ENCODE measurements at places on chromosomes 16 and 17.
A peak's percentile ranks its signal among the peaks of the same experiment; 100 is the strongest.

DNA sequence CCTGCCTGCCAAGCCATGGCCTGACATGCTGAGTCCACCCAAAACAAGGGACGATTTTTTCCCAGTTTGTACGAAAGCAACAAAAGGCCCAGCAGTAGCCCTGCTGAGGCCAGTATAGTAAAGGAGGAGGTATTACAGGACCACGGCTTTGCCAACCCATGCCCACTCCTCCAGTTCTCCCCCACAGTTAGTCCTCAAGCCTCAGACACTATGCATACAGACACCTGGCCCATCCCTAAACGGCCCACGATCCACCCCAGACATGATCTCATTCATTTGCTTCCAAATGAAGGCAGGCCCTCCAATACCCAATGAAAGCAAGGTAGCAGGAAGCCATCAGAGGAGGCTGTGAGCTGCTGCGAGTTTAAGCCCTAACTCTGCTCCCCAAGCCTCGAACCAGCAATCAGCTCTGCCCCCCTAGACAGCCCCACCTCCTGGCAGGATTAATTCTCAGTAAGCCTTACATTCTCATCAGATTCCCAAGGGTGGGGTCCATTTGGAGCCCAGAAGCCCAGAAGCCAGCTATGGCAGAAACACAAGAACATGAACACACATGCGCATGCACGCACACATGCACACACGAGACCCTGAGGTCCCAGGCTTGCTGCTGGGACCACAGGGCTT, 4.9 kb downstream of the HDAC5 start:
- DNase-seq, result no peak

DNA sequence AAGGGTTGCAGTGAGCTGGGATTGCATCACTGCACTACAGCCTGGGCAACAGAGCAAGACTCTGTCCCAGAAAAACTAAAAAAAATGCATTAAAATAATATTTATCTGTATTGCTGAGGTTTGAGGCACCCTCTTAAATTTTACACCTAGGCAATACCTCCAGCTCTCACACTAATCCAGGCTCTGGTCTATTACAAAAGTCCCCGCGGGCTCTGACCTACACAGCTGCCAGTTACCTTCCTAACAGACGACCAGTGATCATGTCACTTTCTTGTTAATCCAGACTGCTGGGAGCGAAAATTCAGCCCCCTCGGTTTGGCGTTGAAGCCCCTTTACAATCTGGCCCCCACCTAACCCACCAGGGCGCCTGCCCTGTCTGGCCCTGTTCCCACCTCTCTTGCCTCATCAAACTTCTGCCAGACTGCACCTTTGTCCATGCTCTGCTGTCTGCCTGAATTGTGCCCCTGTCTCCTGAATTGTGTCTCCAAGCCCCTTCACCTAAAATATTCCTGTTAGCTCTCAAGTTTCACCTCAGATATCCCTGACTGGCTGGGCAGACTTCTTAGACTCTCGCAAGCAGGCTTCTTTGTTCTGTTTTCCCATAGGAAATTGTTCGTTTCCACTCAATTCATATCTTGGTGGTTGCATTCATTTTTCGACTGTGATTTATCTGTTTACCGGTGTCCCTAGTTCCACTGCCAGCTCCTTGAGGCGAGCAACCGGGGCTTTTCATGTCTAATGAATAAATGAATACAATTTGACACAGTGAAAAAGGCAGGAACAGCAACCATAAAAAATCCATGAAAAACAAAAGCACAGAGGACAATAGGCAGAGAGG, 65.9 kb downstream of the PITPNC1 start:
- no peak for DNase-seq

DNA sequence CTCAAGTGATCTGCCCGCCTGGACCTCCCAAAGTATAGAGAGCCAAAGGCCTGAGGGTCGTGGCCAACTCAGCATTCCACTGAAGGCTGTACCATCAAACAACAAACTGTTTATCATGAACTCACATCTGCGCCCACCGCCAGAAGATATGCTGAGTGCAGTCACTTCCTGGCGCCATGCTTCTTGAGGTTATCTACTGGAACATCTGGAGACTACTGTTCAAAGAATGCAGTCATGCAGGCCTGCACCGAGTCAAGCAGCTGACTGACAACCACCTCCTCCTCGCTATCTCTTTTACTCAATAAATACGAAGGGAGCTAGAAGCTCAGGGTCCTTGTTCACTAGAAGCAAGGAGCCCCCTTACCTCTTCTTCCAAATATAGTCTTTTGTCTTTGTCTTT, 473.9 kb upstream of the EEF2KMT start:
- no peak for DNase-seq

- no peak for DNase-seq
Observed at GRCh38 chr17:30477774-30478115, 537 bp downstream of the GOSR1 start.

DNA sequence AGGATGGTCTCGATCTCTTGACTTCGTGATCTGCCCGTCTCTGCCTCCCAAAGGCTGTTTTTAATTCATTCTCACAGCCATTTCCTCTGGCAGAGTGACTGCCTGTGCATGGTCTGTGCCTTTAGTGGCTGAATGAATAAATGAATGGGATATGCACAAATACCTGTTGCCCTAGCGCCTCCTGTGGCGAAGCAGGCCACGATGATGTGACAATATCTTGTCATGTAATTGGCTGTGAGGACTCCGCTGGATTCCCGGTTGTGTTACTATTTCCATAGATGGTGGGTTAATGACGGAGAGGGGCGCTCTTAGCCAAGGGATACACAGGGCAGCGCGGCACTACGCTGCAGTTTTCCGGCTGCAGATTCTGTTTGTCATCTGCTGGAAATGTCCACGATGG, 26.8 kb upstream of the ENDOV start:
- no peak for DNase-seq

DNA sequence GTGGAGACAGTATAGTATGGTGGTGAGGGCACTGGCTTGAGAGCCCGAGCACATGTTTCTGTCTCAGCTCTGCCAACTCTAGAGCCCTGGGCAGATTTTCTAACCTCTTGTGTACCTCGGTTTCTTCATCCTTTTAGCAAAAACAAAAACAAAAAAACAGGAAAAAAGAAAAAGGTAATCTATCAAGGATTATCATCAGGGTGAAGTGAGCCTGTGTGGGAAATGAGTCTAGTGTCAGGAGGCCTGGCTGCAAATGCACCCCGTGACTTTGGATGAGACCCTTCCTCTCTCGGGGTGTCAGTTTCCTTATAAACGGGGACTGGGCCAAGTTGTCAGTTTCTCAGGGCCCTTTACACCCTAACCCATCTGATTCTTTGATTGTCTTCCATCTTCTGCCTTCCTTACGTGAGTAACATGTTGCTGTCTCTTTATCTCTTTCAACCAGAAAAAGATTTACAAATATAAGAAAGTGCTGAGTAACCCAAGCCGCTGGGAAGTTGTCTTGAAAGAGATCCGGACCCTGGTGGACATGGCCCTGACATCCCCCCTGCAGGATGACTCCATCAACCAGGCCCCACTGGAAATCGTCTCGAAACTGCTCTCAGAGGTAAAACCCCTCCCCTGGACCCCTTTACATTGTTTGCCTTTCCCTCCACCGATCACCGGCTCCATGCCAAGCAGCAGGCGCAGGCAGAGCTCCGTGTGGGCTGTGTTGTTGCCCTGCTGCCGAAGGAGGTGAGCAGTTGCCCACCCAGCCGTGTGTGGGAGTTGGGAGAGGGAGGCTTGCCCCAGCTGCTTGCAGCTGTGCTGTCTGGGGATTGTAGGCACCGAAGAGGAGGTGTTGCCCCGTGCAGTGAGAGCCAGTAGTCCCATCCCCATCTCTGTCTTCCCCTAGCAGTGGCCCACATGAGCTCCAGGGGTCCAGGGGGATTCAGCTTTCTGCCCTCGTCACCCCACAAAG, 127.1 kb upstream of the PLCG2 start:
- no peak for DNase-seq

- peak; percentile 40 for DNase-seq
Observed at GRCh38 chr16:30901201-30902028, 5.0 kb downstream of the CTF1 start.

GRCh38 chr17:74424657-74425056, 7.2 kb upstream of the GPRC5C start:
- DNase-seq, result no peak

GRCh38 chr16:19666477-19666876, 51.5 kb downstream of the KNOP1 start:
- no peak for DNase-seq

GRCh38 chr17:65975878-65976277, 216.1 kb downstream of the CEP112 start:
- peak; percentile 88 for DNase-seq

DNA sequence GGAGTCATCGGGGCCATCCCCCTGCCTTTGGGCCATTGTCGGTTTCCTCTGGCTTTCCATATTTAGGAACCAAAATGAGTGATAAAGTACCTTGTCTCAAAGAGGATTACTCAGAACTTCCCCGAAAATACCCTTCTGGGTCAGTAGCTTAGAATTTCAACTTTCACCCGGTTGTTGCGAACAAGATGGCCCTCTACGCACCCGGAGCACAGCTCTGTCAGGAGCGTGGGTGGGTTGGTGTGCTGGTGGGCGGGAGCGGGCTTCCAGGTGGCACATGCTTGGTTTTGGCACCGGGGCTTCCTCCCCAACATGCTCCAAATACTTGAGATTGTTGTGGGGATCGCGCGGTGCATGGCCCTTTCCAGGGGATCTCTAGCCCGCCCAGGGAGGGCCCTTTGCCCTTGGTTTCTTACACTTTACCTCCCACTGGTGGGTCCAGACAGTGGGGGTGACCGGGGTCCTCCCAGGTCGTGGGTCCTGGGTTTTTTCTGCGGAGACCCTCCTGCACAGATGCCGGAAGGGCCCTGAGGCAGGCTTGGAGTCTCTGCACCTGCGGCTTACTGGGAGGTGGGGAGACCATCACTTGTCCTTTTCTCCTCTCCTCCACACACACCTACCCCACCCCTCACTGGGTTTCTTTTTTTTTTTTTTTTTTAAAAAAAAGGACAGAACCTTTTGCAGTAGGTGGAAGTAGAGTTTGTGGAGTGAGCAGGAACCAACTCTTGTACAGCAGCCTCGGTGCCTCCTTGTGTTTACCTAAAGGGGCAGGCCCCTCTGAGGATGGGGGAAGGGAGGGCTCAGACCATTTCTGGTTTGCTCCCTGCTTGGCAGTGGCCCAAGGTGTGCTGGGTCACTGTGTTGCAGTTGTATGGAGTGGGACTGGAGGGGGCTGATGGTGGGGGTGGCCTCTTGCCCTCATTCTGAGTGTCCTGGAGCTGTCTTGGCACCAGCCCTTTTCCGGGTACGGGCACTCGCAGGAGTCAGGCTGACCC, 142.1 kb downstream of the SEC14L1 start:
- no peak for DNase-seq

DNA sequence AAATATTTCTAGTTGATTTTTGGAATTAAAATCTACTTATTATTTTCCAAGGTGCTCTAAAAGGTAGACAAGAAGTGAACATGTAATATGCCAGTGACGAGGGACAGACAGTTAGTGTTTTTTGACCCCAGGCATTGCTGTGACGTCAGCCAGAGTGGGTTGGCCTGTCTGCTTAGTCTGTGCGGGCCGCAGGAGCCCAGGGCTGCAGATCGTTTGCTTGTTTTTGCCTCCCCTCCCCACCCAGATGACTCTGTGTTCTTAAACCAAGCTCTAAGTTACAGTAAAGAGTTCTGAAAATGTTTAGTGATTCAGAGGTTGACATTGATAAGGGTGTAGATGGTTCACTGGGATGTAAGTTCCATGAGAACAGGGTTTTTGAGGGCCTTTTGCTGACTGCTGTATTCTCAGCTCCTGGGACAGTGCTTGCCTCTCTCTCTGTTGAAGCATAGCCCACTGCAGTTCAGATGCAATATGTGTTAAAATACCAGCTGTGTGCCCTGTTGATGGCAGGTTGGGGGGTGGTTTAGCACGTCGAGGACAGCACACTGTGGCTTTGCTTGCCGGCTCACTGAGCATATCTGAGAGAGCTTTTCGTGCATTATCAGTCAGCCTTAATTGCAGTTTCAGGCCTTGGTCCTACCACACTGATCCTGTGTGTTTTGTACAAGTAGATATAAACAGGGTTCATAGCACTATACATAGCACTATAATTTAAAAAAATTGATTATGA, 64.8 kb downstream of the SEC14L1 start:
- no peak for DNase-seq

- no peak for DNase-seq
Observed at GRCh38 chr16:4796982-4797804, 2.0 kb downstream of the SMIM22 start.

- DNase-seq, result no peak
Observed at GRCh38 chr17:59490216-59490615, 75.2 kb upstream of the DHX40 start.

- DNase-seq, result peak; percentile 61
Observed at GRCh38 chr17:68491381-68492231, 20.6 kb upstream of the PRKAR1A start.

GRCh38 chr16:27273670-27274423, 5.3 kb upstream of the NSMCE1 start:
- DNase-seq, result peak; percentile 17

DNA sequence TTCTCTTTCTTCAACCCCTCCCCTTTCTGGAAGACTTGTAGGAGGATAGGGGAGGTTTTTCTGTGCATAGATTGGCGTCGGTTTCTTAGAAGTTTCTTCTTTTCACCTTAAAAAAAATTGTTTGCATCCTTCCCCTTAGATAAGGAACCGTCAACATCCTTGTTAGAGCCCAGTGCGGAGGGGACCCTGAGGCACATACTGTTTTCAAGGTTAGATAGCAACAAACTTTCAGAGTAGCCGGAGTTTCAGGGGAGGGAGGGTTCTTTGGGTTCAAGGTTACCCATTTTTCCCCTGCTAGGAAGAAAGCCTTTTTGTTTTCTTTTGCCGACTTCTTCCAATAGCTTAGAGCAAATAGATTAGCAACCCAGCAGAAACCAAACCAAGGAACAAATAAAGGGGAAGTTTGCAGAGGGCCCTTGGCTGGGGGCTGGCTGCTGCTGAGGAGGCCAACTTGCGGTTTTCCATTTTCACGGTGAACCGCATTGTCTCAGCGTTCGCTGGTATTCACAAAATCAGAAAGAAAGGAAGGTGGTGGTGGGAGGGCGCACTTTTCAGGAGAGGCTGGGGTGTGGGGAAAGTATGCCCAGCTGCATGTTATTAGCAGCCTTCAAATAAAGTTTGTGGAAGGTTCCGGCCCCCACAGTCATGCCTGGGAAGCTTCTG, 28.8 kb downstream of the MSI2 start:
- DNase-seq, result peak; percentile 93

- no peak for DNase-seq
Observed at GRCh38 chr17:37041932-37042331, 93.2 kb downstream of the AATF start.

- no peak for DNase-seq
Observed at GRCh38 chr16:84068041-84068440, 25.4 kb upstream of the SLC38A8 start.

DNA sequence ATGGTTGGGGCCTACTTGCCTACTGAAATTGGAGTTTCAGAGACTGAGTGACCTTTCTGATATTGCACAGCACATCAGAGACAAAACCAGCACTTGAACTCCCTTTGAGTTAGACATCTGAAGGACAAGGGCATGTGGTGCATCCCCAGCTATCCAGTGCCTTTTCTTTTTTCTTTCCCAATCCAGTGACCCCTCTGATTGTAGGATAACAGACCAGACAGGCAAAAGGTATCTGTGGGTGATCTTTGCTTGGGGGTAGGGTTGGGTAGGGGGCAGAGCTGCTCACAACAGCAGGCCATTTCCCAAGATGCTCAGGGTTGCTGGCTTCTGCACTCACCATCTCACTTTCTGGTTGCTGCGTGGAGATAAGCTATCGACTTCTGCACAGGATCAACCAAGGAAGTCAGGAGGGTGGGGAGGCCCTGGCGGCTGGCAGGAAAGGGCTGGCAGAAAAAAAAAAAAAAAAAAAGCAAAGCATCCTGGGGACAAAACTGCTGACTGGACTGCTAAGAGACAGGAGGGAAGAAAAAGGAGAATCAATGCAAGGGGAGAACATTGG, 42.2 kb downstream of the HOXB1 start:
- no peak for DNase-seq
